Globus pallidus (tissue), 1 donor: ENCODE measurements at places on chromosomes 1 and 21.
A peak's percentile ranks its signal among the peaks of the same experiment; 100 is the strongest.

DNA sequence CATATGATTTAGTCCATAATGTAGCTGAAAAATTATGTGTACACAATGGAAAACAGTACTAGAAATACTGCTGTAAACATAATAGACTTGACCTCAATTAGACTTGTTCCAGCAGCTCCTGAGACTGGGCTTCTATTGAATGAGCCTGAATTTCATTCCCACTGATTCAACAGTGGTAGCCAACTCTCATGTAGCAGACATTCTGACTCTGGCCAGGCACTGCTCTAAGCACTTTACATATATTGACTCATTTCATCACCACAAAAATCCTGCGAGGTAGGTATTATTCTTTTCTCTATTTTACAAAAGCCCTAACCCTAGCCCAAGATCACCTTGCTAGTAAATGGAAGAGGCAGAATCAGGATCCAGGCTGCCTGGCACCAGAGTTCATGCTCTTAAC lies 12.8 kb upstream of the CTSS start:
- DNase-seq = no peak

DNA sequence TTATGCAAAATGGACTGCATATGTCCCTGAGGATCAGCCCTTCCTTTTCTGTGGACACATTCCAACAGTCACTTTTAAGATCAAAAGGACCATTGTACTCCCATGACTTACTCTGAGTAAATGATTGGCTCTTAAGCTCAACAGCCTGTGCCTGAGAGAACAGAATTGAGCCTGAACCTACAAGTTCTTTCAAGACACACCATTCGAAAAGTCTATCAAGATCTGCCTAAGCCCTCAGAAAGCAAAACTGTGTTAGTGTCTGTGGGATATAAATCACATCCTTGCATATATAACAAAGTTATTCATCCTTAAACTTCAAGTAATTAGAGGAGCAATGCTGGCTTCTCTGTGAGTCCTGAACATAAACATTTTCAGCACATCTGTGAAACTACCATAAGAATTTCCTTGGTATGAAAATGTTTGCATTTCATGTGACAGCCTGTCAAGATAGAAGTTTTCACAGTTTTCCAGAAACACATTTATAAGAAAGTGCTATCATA lies 41.6 kb downstream of the PCNX2 start:
- DNase-seq = no peak

DNA sequence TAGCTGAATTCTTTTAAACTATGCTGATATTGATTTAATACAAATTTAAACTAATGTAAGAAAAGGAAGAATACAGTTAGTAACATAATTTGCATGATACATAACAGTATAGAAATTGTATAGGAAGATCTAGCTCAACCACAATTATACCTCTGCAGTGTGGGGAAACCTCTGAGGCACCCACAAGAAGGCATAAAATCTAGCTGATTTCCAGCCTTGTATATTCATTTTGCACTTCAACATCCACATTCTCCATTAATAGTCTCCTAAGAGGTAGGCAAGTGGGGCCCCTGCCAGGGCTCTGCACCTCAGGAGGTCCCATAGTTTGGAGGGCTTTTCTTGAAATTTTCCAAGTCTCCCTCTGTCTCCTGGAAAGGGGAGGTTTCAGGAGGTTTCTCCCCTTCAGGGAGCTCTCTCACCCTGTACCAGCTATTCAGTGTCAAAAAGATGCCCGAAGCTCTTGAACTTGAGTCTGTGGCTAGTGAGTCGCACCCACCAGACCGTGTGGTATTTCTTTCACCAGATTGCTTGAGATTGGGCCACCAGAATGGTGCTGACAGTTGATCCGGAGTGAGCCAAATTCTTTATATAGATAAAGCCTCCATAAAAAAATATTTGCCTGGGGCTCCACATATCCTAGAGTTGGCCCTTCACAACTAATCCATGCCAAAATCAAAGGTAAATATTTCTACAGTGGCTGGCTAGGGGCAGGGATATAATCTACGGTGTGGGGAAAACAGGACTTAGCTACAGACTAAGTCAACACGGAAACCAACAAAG lies 108.2 kb downstream of the TIAM1 start:
- DNase-seq = no peak

GRCh38 chr1:30704765-30705509 lies 18.4 kb downstream of the MATN1 start:
- no peak for DNase-seq

DNA sequence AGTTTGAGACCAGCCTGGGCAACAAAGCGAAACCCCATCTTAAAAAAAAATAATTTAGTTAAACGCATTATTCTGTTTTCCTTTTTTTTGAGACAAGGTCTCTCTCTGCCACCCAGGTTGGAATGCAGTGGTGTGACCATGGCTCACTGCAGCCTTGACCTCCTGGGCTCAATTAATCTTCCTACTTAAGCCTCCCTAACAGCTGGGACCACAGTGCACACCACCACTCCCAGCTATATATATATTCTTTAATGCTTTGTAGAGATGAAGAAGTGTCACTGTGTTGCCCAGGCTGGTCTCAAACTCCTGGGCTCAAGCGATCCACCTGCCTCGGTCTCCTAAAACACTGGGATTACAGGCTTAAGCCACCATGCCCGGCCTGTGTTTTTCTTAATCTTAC lies 7.7 kb upstream of the KLF17 start:
- no peak for DNase-seq

GRCh38 chr1:200351826-200352549 lies 57.8 kb downstream of the ZNF281 start:
- no peak for DNase-seq

- DNase-seq = no peak
Observed at GRCh38 chr1:154478013-154478412, 24.0 kb upstream of the TDRD10 start.

GRCh38 chr1:19351873-19352272 lies 39.7 kb downstream of the SLC66A1 start:
- no peak for DNase-seq

DNA sequence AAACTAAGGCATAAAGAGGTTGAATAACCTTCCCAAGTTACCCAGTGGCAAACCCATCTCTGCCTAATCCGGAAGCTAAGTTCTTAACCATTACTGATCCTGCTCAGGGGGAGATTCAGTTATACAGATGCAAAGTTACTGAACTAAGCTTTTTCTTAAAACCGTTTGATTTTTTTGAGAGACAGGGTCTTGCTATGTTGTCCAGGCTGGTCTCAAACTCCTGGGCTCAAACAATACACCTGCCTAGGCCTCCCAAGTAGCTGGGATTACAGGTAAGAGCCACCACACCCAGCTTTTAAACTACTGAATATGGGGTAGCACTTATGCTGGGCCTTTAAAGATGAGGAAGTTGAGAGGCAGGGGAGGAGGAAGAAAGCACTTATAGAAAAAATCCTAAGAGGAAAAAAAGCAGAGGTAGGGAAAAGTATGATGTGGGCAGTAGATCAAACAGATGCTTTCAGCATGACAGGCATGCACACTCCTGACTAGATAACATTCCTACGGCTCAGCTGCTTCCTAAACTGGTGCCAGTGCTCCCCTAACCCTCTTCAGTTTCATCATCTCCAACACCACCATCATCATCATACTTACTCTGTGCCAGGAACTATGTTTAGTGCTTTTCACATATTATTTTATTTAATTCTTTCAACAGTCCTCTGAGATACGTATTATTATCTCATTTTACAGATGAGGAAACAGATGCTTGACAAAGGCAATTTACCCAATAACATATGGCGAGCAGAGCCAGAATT lies 5.8 kb downstream of the PAFAH2 start:
- no peak for DNase-seq

DNA sequence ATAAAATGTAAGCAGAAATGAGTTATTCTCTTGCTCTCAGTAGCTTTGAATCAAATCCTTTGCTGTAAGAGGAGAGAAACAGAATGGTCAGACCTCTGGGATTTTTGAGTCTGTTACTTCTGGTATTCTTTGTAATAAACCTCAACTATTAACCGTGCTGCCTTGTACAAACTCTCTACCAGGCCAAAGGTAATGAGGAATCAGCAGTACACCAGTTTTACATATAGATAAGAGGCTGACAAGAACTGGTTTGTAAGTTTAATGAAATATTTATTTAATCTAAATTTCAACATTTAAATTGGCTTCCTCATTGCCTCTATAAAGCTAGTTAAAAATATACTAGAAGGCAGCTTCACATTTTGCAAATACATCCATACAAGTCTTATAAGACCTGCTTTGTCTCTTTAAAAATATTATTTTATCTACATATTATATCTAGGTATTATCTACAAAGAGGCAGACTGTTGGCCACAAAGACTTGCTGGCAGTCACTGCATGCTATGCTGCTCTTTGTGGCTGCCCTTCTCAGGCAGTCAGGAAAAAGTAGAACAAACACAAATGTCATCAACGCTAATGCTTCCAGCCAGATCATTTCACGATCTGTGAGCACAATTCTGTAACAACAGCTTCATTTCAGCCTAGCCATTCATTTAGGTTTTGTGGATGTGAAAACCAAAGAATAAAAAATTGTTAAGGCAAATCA lies 173.0 kb downstream of the GABPA start:
- peak; percentile 75 for DNase-seq

- DNase-seq = no peak
Observed at GRCh38 chr1:227896710-227897655, 50.7 kb downstream of the WNT9A start.

- no peak for DNase-seq
Observed at GRCh38 chr1:10833630-10834557, 37.4 kb upstream of the CASZ1 start.

GRCh38 chr1:103063921-103064320 lies 44.4 kb downstream of the COL11A1 start:
- no peak for DNase-seq

GRCh38 chr1:224492632-224493031 lies 58.0 kb upstream of the WDR26 start:
- no peak for DNase-seq

DNA sequence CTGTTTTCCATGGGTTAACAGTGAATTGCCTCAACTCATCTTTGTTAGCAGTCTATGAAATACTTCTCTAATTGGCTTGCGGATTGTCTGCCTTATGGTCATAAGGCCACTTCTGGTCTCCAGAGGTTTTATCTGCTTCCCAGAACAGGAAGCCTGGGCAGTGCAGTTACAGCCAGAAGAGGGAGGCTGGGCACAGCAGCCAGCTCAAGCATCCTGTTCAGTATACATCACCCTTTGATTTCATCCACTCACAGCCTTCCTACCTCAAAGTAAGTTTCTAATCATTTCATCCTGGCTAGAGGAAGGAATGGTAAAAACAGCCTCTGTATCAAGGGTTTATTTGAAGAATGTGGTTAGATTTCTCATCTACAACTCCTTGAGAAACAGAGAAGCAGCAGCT lies 311.5 kb upstream of the DEPDC1 start:
- DNase-seq = no peak

- no peak for DNase-seq
Observed at GRCh38 chr1:200512191-200512590, 102.4 kb upstream of the ZNF281 start.

- no peak for DNase-seq
Observed at GRCh38 chr1:26060832-26061574, 6.4 kb downstream of the TRIM63 start.

GRCh38 chr1:65432918-65433317 lies 12.4 kb downstream of the LEPR start:
- no peak for DNase-seq

DNA sequence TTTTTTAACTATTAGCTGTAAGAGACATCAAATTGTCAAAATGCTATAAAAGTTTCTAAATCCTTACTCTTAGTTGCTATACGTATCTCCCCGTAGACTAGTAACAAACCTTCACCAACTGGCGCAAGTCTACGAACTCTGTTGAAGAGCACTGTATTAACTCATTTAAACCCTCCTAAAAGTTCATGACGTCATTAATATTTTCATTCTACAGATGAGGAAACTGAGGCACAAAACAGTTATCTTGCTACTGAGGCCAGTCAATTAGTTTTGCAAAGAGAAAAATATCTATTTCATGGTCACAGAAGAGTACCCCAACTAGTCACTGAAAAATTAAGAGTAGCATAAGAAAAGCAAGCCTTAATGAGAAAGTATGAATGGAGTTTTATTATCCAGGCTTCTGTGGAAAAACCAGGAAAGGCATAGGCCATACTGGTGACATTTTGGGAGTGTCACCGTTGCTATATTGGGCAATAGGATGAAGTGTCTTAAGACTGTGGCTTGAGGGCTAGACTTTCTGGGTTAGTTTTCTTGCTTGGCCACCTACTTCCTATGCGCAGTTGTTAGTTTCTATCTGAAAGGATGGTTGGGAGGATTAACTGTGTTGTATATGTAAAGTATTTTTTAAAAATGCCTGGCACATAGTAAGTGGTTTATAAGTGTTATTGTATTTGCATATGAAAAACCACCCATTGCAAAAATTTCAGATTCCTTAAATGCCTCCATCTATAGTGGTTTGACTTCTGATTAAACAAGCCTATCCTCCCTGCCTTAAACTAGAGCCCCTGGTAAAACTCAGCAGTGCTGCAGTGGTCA lies 52.4 kb upstream of the SYT14 start:
- no peak for DNase-seq
